ENCODE measurements at places on chromosomes 4 and X. TPM values are rescaled to one million over a fixed set of nuclear protein-coding genes. Genes with fewer than 3 reads are reported as not detected.

Gene GLRA3
- total RNA-seq = not detected

Gene ANXA10
- total RNA-seq = not detected

DNA sequence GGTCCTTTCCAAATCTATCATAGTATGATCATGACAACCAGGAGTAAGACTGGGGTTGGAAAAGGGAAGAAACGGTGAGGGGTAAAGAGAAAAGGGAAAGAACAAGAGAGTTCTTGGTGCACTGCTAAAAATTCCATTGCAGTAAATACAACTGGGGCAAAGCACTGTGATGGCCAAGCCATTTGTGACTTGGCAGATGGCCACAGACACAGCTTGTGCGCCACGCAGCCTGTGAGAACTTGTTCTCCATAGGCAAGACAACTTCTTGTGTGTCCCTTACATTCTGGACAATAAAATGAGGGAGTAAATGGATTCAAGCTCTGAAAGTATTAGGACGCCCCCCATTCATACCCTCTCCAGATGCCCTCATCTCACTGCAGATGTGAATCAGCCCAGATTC lies 10.9 kb downstream of the MFAP3L start:
- DNase-seq = no peak

GRCh38 chr4:1674682-1675081 lies 9.4 kb downstream of the FAM53A start:
- no peak for DNase-seq

DNA sequence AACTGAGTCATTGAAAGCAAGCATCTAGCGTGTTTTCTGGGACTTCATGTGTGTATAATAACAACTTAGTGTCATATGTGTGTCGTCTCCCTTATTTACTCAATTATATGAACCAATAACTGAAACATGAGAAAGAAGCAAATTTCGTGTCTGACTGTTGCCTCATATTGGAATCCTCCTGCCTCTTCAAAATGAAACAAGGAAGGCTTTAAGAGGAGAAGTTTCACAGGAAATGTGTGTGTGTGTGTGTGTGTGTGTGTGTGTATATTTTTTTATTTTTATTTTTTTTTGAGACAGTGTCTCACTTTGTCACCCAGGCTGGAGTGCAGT lies 145.8 kb upstream of the SFRP2 start:
- DNase-seq = no peak

DNA sequence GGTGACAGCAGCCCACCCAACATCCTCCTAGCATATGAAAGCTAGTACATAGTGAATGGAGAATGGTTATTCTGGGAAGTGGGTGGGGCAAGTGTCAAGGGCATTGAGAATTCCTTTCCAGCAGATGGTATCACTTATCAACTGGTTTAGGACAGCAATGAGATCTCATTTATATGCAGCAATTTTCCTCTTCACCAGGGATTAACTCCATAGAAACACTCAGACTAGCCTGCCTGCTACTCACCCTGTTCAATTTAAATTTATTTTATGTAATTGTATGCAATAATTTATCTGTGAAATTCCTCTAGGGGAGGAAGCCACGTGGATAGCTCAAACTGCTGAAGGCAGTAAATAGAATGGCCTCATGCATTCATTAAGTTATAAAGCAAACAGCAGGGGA lies 101.6 kb upstream of the MID1IP1 start:
- no peak for DNase-seq

- DNase-seq = no peak
Measured at GRCh38 chr4:140851032-140851636, 94.9 kb upstream of the TBC1D9 start.

All from esophagus squamous epithelium (tissue), 5 donors.